ENCODE measurements at places on chromosomes 2 and 18. TPM values are rescaled to one million over a fixed set of nuclear protein-coding genes. Genes with fewer than 3 reads are reported as not detected.

DNA sequence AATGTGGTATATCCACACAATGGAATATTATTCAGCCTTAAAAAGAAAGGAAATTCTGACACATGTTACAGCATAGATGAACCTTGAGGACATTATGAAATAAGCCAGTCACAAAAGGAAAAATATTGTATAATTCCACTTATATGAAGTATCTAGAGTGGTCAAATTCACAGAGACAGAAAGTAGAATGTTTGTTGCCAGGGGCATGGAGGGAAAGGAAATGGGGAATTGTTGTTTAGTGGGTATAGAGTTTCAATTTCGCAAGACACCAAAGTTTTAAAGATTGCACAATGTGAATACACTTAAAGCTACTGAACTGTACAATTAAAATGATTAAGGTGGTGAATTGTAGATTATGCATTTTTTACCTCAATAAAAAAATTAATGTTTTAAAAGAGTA is 92.9 kb downstream of the TXNL1 start:
- no peak for DNase-seq

DNA sequence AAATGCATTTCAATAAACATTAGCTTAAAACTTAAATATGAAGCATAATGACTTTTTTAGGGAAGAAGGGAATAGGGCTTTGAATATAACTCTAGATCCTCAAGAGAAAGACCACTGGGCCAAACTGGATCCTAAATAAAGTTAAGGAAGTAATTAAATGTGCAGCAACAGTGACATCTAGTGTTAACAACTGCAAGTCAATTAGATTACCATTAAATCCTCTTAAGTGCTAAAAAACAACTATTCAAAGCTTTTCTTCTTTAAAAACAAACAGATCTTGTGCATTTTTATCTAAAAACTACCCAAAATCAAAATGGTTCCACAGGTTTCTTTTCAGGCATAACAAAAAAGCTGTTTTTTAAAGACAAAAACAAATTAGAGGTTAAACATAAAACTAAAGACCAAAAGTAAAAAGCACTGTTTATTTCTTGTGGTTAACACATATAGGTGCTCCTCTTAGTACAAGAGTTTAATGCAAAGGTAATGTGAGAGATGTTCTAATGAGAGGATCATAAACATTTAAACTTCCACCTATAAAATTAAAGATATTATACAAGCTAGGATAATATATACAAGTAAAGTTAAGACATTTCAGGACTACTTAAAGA is 111.4 kb downstream of the THADA start:
- DNase-seq, result peak; percentile 81

DNA sequence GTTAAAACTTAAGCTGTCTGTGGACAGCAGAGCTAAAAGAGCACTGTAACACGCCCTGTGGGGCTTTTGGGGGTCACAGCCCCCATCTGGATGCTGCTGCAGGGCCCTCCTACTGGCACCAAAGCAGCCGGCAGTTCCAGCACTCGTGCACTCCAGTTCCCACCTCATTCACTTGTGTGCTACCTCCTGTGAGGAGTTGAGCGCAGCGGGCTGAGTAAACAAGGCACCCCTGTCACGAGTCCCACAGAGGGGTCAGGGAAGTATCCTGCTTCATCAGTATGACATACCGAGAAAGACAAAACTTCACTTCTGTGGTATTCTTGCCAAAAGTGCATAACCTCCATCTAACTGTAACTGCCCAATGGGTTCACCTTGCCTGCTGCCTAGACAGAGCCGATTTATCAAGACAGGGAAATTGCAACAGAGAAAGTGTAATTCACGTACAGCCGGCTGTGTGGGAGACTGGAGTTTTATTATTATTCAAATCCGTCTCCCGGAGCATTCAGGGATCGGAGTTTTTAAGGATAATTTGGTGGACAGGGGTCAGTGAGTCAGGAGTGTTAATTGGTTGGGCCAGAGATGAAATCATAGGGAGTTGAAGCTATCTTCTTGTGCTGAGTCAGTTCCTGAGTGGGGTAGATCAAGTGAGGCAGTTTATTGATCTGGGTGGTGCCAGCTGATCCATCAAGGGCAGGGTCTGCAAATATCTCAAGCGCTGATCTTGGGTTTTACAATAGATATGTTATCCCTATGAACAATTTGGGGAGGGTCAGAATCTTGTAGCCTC is 41.6 kb downstream of the TMEM17 start:
- no peak for DNase-seq

The GRHL1 gene
- polyA plus RNA-seq, result 5.8 TPM

GRCh38 chr18:58497845-58498244 is 131.0 kb downstream of the ALPK2 start:
- DNase-seq, result no peak

GRCh38 chr18:48992791-48993555 is 42.2 kb upstream of the SMAD7 start:
- DNase-seq, result peak; percentile 24

DNA sequence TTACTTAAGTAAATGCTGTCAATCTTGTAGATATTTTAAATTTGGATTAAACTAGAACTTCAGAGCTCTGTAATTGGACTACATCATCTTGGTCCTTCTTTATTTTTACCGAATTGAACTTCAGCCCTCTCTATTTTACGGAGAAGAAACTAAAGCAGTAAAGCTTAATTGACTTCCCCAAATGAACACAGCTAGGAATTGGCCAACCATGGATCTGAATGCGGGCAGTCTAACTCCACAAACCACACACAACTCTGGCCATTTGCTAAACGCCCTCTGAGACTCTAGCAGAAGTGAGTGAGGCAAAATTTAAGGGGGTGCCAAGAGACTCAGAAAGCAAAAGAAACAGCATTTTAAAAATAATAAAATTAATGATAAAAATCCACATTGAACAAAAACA is 86.3 kb upstream of the KCTD1 start:
- no peak for DNase-seq
